Aortic smooth muscle cell (primary cell): ENCODE measurements at places on chromosomes 11 and 22. TPM values are rescaled to one million over a fixed set of nuclear protein-coding genes. Genes with fewer than 3 reads are reported as not detected.

XKR3 gene
- 0.06 TPM in 1 of 2 replicates, not detected in the other for total RNA-seq

FGF3 gene
- not detected in 2 replicates for total RNA-seq

C22orf31 gene
- not detected in 2 replicates for total RNA-seq

DRD2 gene
- total RNA-seq: not detected in 2 replicates

FAM118A gene
- 17.8 and 18.5 TPM in 2 replicates for total RNA-seq

LRRC32 gene
- 126 and 128 TPM in 2 replicates for total RNA-seq

TUBA8 gene
- 0.26 and 0.87 TPM in 2 replicates for total RNA-seq

HBD gene
- total RNA-seq: not detected in 2 replicates

DRD4 gene
- total RNA-seq: 0.06 TPM in 1 of 2 replicates, not detected in the other

JHY gene
- total RNA-seq: 1.1 and 2.0 TPM in 2 replicates

CCDC15 gene
- 1.4 and 1.7 TPM in 2 replicates for total RNA-seq
